ENCODE measurements at places on chromosomes 5 and 9.
A peak's percentile ranks its signal among the peaks of the same experiment; 100 is the strongest.

- DNase-seq: no peak
These were observed 17.4 kb downstream of the SLC12A2 start for GRCh38 chr5:128100860-128101557.

DNA sequence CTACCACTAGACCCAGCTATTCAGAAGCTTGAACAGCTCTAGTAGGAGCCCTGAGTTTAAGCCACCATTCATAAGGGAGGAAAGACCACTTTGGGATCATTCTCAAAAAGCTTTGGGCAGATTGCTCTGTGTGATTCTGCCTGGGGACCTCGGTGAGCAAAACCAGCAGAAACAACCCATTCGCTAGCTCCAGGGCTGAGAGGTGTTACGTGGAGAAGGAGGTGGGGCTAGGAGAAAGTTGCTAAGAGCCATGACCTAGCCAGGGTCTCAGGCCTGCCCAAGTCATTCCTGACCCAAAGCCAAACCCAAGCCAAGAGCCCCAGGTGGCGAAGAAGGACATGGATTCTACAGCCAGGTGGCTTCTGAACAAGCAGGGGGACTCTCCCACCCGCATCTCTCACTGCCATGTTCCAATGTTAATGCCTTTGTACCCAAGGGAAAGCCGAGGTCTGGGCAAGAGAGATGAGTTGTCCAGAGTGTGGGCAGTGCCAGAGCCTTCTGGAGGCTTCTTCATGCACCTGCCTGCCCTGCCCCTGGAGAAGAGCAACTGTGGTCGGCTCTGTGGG lies 4.0 kb upstream of the BARHL1 start:
- no peak for DNase-seq

DNA sequence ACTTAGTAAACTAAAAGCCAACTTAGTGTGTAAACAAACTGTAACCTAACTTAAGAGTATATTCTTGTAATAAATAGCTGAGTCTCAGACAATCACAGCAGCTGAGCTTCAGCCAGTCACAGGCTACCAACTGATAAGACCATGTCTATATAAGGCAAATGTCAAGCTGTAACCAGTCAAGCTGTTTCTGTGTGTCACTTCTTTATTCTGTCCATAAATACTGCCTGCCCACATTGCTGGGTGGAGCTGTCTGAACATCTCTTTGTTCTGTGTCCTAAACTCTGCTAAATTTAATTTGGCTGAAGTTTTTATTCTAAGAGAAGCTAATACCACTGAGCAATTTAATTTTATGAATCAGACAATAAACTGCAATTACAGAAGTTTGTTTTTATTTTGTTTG lies 412.1 kb upstream of the CDH10 start:
- no peak for DNase-seq

- peak; percentile 46 for DNase-seq
These were observed 212.0 kb upstream of the KIF2A start for GRCh38 chr5:62093976-62094375.

DNA sequence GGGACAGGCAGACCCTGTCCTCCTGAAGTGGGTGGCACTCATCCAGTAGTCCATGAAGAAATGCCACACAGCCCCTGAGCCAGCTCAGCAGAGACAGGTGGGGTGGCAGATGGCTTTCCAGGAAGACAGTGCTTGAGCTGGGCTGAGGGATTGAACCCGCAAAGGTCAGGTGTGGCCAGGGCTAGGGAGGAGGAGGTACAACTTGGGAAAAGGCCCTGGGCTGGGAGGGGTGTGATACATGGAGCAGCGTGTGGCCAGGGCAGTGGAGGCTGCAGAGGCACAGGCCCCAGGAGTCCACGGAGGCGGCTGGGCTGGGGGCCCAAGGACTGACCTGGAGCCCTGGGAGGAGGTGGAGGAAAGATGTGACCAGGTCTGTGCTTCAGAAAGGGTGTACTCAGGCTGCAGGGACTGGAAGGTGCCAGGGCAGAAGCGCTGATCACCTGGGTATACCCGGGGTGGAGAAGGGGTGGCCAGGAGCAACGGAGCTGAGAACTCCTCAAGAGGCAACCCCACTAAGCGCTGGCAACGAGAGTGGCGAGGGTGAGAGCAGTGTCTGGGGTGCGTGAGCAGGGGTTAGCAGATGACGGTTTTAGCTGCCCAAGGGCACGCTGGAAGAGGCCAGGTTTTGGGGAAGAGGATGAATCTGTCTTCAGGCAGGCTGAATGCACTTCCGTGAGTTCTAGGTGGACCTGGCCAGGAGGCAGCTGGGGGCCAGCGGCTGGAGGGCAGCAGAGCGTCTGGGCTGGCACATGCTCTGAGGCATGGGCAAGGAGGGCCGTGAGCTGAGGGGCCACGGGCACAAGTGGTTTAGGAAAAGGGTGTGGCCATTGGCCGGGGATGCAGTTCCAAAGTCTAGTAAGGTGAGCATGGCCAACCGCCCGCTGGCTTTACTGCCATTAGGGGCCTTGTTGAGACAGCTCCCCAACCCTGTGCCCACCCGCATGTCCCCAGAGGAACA lies 3.9 kb upstream of the RABL6 start:
- no peak for DNase-seq

DNA sequence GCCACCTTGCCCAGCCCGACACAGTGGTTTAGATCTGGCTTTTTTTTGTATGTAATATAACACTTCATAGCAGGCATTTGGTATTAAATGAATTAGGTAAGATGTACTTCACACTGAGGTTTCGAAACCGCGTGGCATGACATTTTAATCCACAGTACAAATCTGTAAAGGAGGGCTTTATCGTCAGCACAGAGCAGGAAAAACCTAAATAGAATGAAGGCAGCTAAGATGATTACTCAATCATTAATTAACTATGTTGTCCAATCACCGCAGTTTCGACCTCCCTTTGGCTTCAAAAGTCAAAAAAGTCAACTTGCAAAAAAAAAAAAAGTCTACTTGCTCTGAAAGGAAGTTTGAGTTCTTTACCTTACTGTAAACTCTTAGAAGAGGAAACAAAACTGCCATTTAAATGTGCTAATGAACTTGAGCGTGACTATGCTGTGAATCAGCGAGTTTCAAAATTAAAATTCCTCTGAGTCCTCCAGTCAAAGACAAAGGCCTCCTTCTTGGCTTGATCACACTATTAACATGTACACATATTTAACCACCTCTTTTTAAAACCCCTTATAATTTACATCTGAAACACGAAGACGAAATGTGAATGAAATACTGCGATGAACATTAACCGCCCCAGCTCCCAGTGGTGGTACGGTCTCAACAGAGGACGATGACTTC lies 698 bp upstream of the SEC24A start:
- peak; percentile 12 for DNase-seq

DNA sequence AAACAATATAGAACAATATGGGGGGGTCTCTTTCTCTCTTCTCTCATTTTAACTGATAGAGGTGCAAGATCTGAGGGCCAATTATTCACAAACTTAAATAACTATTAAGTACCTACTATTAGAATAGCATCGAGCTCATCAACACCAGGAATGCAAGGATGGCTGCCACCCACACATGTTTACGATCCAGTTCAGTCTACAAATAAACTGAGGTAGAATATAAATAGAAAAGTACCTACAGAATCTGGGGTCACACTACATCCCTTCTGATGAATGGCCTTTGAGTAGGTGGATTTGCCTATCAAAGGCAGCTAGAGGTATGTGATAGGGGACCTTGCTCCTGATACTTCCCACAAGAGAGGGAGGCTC lies 91.8 kb upstream of the ZNF366 start:
- no peak for DNase-seq

- DNase-seq: no peak
These were observed 8.2 kb downstream of the TNIP1 start for GRCh38 chr5:151072630-151073025.

- DNase-seq: peak; percentile 19
These were observed 35.3 kb downstream of the ERBIN start for GRCh38 chr5:65961633-65962032.

DNA sequence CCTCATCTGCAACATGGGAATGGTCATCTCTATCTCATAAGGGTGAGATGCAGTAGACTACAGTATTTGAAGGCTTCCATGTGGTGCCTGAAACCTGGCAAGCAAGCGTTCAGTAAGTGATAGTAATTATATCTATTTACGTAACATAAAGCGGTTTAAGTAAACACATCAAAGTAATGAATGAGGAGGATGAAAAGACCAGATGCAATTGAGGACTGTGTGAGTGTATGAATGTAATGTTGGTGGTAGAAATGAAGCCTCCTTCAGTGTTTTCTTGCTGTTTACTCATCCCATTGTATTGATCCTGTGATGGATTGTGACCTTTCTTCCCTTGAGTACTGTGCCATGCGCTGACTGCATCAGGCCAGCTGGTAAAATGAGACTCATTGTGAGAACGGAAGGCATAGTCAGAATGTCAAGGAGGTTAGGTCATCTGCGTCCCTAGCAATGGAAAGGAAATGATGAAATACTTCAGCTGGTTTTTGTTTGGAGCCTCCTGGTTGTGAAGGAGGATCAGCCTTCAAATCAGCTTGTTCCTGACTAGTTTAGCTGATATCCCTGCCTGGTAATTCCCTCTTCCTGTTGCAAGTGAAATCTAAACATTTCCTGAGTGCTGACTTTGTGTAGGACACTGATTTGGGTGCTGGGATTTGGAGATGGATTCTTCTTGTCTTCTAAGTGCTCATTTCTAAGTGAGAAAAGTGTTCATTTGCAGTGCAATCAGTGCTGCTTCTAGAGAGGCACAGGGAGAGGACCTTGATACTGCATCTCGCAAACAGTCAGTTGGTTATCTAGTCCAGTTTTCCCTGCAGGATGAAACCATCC lies 35.6 kb downstream of the TNFSF8 start:
- DNase-seq: peak; percentile 82

DNA sequence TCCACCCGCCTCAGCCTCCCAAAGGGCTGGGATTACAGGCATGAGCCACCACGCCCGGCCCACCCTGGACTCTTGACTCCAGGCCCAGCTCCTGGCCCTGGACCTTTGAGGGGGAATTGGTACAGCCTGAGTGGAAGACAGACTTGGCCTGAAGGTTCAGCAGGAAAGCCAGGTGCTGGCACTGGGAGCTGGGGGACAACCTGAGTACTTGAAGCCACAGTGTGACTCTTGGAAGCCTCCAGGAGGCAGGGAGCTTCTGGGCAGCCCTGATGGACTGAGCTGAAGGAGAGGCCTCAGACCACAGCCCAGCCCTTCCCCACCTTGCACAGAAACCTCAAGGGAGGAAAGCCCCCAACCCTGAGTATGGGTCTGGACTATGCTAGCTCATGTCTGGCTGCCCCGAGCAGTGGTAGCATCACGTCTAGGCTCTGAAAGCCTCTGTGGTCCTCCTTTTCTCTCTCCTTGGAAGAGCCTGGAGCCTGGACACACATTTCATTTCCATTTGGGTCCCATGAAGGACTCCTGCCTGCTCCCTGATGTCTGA lies 54.1 kb downstream of the RASGEF1C start:
- no peak for DNase-seq

DNA sequence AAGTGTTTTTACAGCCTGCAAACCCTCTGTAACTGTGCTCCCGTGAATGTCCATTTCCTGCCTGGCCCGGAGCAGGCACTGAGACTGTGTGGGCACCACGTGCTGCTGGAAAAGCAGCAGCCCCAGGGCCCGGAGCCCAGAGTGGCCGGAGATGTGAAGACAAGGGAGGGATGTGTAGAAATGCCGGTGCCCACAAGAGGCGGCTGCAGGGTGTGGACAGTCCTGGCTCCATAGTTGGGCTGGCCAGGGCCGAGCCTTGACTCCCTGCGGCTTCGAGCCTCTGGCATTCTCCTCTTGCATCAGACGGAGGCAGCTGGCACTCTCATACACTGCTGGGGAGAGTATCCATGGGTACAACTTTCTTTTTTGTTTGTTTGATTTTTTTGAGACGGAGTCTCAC lies 13.2 kb upstream of the GFPT2 start:
- peak; percentile 86 for DNase-seq

- DNase-seq: no peak
These were observed 316.4 kb upstream of the TUSC1 start for GRCh38 chr9:25994605-25995004.

GRCh38 chr9:91130796-91131318 lies 230.9 kb downstream of the AUH start:
- DNase-seq: no peak

DNA sequence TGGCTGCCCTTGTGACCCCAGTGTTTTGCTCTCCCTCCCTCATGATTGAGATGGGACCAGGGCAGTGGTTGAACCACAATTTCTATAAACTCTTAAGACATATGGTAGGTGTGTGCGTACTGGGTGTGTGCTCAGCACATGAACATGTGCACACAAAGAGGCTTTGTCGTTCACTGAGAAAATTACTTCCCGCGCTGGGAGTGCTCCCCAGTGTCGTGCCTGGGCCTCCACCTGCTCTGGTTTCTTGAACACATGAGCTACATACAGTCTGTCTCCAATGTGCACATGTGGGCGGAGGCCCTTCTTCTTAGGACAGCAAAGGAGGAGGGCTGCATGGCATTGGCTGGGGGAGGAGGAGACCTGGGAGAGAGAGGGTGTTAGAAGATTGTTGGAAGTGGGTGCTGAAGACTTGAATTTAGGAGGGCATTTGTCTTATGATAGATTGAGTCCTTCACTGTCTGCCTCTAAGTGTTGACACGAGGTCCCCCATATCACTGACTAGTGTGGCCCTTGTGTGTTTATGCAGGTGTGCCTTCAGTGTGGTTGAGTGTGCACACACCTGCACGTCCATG lies 170.0 kb downstream of the CACNA1B start:
- no peak for DNase-seq

DNA sequence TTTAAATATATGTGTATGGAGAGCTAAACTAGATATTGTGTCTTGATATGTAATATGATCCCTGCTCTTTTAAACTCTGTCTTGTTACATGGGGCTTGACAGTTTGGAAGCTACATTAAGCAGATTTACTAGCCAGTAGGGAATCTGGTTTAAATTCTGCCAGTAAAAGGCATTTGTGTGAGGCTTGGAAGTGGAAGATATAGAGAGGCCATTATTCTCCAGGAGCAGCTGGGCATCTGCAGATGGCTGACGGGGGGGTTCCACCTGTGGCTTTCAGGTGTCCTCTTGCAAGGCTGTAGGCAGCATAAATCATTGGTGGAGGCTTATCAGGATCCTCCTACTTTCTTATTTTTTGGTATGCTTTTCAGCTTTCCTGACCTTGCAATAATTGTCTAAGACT lies 179.1 kb upstream of the FBXL7 start:
- no peak for DNase-seq

- DNase-seq: no peak
These were observed 26.9 kb downstream of the BICD2 start for GRCh38 chr9:92737611-92738299.

DNA sequence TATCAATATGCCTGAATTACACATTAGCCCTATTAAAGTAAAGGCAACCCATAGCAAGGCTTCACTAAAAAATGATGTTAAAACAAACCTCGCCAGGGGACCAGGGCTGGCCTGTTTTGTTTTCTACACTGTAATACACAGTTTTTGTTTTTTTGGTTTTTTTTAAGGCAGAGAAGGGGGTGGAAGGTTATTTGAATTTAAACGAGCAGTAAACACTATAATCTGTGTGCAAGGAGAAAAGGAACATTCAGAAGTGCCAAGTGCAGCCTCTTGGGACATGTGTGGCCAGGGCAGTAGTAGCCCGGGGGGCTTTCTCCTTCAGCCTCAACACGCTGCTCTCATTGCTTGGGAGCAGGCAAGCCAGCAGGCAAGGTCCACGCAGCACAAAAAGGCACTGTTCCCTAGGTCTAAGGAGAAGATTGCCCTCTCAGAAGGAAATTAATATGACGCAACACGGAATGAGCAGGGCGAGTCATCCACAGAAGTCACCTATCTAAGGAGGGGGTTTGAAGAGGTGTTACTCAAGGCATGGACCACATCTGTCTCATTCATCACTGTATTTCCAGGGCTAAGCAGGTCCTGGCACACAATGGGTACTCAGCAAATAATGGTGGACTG lies 16.2 kb downstream of the SIL1 start:
- DNase-seq: no peak

All from myocyte (in vitro differentiated cells).